ENCODE measurements at places on chromosomes 4 and X.

DNA sequence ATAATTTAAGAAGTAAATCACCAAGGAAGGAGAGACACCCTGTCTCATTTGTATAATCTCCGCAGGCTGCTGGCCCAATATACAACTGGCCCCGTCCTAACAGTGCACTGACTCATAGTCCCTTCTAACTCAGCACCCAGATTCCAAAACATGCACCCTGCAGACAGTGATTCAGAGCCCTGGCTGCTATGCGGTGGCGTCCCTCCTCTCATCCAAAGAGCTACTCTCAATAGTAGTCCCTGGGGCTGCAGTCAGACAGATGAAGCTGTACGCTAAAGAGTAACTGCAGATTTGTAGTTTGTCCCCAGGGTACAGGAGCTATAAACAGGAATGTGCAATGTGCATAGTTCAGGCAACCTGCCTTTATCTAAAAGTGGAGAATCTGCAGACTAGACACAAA is 23.0 kb downstream of the GABRA3 start:
- DNase-seq: no peak

DNA sequence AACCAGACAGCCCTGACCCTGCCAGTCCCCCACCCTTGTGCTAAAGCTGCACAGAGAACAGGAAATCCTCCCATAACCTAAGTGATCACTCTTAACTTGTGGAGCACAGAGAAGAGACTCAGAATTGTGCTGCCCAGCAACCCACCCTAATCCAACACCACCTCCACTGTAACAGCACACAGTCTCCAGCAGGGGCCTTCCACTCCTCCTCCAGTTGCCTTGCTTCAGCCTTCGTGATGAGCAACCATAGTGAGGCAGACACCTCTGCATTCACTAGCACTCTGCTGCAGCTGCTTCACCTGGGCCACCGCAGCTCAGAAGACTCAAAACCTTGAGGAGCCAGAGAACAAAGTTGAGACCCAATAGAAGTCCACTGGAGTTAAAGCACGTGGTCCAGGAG is 7.9 kb upstream of the UGT2B4 start:
- no peak for DNase-seq

- no peak for DNase-seq
Observed at GRCh38 chrX:57177070-57177469, 39.9 kb upstream of the SPIN2A start.

DNA sequence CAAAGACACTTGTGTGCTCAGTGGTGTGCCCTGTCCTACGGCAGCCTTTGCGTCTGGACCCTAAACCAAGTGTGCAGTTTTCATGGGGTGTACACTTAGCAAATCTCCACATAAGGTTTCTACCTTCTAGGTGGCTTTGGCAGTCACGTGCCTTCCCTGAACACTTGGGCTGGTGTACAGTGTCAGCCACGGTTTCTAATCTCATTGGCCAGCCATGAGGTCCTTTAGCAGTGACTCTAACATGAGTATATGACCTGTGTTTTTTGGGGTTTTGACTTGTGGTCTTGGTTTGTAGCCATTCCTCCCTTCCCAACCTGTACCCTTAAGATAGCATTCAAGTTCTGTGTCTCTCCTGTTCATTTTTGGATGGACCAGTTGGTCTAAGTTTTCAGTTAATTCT is 76.3 kb downstream of the PTTG2 start:
- no peak for DNase-seq

- no peak for DNase-seq
Observed at GRCh38 chr4:78426972-78427371, 124.6 kb upstream of the ANXA3 start.

DNA sequence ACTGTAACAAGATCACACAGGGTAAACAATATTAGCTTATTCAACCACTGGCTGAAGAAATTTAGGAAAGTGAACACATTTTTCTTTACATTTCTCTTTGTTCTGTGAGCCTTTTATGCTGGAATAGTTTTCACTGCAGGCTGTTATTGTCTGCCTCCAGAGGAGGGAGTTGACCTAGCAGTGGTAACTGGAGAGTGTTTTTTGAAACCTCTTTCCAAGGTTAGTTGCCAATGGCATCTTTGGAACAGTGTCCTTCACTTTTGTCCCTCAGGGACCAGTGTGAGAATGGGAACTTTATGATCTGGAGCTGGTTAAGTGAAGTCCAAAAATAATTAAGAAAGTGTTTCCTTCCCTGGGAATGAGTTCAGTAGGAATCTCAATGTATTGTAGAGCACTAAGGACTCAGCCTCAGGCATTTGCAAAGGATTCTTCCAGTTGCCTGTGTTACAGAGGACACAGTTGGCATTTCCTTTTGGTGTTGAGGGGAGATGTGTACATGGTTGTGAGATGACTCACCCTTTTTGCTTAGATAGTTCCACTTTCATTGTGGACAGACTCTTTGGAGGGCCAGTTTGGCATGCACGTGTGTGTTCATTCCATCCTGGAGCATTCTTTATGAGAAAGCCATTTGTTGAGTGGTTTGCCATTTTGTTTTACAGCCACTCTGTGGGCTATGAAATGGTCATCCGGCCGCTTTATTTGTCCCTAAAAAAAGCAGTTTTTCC is 61.3 kb downstream of the AR start:
- DNase-seq: peak; percentile 93

DNA sequence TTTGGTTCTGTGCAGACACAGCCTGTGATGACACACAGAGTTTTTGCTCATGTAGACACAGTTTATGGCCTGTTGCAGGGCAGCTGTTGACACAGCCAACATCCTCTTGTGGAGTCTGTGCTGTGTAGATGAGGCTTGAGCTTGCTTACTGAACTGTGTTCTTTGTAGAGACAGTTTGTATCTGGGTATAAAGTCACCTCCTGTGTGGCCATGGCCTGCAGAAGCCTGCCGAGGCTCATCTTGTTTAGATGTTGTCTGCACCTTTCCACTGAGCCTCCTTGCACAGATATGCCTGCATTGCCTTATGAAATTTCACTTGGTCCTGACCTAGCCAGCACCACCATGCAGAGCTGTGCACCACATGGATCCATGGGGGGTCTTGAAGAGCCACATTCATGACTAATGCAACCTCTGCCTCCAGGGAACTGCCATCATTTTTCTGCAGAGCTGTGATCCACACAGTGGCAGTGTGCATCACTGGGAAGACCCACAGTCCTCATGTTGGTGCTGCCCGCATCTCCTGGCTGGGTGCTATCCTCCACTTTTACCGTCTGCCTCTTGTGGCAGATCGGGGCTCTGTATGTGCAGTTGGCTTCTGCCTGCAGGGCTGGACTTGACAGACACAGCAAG is 198.0 kb upstream of the MAMLD1 start:
- no peak for DNase-seq

DNA sequence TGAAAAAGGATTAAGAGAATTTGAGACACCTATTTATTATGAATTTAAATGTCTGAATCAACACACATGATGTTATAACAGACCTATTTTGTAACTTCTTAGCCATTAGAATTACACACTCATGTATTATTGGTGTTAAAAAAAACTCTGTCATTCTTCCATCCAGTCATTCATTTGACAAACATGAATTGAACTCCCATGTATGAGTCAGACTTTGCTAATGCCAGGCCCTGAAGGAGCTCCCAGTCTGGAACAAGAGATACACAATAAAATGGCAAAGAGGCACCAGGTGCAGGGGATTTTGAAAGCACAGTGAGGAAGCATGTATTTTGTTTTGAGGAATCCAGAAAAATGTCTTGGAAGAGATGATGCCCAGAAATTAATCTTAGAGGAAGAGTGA is 87.7 kb upstream of the EFHC2 start:
- DNase-seq: no peak

DNA sequence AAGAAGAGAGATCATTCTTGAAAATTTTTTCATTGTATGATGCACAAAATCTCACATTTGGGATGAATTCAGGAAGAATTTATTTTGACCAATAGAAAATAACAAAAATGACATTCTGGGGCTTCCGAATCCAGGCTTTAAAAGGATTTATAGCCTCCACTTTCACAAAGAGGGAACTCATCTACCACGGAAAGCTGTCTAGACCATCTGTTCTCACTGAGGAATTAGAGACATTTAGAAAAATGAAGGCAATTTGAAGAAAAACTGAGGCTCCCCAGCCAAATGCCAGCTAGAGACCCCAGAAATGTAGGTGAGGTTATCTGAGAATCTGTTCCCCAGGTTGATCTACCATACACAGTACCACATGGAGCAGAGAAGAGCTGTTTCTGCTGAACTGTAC is 464.3 kb downstream of the TMA16 start:
- no peak for DNase-seq

DNA sequence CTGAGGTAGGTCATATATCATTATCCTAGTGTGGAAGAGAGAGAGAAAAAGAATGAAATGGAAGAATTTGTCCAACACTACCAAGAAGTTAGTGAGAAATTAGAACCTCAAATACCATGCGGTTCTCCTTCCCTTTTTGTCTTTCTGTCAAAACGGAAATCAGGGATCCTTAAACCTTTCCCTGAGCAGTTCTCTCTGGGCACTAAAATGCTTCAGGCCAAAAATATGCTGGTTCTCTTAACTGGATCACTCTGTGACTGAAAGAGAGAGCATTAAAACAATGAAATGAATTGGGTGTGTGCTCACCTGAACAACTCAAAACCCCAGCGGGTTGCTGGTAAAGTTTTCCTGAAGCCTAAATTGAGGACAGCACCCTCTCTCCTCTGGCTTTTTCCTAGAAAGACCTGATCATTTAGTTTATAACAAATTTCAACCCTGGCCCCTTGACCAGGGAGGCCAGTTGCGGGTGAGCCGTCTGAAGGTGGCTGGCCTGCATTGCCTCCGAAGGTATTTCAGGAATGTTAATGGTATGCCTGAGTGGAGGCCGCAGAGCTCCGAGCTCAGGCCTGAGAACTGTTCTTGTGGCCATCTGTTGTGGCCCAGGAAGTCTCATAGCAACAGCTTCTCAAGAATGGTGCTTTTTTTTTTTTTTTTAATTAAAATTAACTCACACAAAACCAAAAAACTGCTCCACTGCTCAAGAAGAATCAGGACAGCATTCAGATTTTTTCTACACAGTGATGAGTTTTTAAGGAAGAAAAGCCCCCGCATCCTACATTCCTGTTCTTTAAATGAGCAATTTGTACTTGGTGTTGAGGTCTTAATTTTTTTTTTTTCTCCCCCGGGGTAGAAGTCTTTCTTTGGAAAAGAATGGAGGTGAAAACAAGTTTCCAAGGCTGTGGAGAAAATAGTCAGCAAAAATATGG is 155.1 kb downstream of the SHROOM3 start:
- DNase-seq: peak; percentile 90

GRCh38 chr4:15695240-15695699 is 7.6 kb upstream of the BST1 start:
- peak; percentile 92 for DNase-seq

DNA sequence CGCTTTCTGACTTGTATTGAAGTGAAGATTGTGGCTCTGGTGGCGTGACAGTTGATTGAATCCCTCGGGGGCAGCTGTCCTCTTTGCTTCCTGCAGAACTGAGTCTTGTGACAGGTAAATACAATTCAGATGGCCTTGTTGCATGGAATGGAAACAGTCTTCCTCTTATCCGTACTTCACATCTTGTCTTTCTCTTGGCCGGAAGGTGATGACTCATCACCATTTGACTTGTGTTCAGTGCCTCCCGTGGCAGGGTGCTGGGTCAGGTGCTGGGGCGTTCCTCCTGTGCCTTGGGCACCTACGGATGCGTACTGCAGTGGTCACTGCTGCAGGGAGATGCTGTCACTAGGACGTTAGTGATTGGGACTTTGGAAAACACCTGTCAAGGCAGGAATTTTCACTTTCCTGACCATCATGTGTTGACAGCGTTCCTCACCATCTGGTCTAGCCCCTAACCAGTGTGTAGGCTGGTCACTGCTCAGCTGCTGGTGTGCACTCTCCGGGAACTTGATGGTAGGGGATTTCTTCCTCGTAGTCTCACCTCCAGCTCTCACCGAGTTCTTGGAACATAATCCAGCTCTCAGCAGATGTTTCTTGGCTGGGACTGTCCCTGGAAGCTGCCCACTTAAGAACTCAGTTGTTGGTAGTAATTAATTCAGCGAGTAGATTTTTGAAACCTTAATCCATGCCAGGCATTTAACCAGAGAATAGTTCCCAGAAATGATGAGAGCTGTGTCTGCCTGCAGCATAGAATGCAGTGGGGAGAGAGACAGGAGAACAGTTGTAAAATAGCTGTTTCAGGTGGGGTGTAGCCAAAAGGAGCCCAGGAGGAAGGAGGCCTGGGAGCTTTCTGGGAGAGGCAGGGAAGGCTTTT is 7.2 kb downstream of the TBC1D14 start:
- no peak for DNase-seq

DNA sequence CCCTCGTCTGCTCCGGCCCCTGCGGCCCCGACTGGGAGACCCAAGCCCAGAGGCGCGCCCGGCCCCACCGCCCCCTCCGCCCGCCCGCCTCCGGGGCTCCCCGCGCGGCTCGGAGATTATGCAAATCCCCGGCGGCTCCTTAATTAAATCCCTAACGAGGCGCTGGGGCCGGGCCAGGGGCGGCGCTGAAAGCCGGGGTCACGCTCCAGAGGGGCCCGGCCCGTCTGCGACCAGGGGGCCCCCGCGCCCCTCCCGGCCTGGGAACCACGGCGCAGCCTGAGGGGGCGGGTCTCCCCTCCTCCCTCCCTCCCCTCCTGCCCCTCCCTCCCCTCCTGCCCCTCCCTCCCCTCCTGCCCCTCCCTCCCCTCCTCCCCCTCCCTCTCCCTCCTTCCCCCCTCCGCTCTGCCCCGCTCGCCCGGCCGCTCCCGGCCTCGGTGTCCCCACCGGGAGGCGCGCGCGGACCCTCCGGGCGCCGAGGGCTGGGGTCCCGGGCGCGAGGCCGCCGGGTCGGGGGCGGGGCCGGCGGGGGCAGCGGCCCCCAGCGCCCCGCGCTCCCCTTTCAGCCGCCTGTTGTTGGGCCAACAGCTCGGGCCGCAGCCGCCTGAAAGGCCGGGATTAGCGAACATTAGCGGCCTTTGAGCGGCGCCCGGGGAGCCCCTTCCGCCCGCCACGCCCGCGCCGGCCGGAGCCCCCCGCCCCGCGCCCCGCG is 25.9 kb upstream of the FGFR3 start:
- DNase-seq: no peak

GRCh38 chrX:71098302-71098701 is 2.7 kb downstream of the FOXO4 start:
- DNase-seq: no peak

Measured in HFFc6 (cell line).